ENCODE measurements at places on chromosomes 5 and 9.

DNA sequence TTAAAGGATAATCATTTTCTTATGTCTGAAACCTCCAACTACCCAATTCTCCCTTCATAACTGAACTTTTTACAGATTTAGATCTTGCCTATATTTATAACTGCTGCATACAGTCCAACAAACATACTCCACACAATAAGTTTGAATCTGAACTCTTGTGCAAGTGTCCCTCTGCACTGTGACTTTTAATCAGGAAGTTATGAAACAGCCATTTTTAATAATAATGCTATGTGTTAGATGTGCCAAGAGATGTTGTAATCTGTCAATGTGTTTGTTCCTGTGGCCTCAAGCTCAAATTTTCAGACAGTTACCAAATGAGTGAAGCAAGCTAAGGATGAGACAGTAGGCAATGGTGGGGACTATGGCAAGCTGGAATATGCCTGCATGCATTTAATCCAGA lies 57.6 kb upstream of the MTAP start:
- no peak for DNase-seq

GRCh38 chr5:108212775-108213346 lies 169.0 kb downstream of the FBXL17 start:
- no peak for DNase-seq

DNA sequence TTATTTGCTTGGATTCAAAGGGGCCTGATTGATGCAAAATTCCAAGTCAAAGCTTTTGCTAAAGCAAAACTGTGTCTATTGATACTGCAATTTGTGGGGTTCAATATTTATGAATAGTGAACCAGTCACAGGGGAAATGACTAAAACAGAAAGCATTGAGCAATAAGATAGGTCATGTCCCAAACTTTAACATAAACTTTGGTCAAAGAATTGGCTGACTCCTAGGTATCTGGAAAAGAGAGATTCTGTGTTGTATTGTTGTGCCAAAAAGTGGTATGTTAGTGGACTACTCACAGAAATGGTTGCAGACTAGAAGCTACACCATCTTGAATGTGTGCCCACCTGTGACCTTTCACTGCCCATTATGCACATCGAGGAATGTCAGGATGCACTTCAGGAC lies 585.5 kb upstream of the RGMB start:
- no peak for DNase-seq

GRCh38 chr5:57724836-57725235 lies 242.2 kb upstream of the ACTBL2 start:
- no peak for DNase-seq

DNA sequence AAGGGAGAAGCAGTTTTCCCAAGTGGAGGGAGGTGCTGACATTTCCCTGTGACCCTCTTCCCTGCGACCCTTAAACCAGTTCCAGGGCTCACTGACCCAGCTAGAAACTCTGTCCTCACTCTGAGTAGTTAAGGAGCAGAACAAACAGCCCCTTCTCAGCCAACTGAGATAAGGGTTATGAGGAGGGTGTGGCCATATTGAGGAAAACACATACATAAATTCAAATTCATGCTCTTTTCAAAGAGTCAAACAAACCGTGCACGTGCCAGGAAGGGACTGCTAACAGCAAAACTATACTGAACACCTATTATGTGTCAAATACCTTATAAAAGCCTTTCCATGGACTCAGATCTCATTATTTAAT lies 4.9 kb upstream of the AKNA start:
- DNase-seq: no peak

DNA sequence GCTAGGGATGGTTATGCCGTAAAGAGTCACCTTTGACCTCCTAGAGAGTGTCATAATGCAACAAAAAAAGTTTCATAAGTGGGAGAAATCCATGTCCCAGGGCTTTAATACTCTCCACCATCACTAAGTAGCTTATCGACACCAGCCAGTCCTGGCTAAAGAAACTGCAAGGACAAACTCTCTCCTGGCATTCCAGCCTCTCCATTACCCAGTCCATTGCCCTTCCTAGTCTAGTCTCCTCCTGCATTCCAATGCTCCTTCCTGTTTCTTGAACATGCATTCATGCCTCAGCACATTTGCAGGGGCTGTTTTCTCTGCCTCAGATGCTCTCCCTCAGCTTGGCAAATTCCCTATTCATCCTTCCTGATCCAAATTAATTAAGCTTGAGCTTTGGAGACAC lies 364.1 kb downstream of the BRINP1 start:
- DNase-seq: no peak

DNA sequence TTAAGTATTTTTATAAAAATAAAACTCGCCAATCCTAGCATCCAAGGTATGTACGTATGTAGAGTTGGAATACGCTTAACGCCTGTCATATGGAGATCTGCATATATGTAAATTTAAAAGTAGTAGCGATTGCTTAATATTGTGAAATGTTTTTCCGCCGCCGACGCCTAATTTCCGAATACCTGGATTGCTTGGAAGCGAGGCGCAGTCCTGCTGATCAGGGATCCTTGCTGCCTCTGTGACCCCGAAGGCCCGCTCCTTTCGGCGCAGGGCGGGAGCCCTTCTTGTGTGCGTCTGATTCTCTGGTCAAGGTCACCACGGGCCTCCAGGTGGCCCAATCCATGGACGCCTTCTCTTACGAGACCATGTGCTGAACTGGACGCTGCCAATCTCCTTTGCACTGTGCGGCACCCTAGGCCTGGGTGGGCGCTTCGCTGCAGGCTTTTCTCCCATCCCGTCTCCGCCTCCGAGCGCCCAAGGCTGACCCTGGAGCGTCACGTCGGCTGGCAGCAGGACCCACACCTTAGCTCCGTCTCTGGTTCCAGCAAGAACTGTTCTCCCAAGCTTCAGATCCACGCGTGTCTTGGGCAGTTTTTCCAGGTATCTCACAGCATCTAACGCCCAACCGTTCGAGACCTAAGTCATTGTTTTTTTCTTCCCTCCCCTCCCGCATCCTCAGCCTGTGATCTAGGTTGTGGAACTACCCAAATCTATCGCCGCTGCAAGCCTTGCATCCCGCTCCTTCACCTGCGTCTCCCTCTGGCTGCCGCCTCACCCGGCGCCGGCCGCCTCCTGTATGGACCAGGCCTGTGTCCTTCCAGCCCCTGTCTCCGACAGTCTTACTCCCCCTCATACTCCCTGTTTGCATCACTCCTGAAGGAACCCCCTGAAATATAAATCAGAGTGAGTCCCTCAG lies 3.6 kb upstream of the TRIM41 start:
- DNase-seq: no peak

- DNase-seq: no peak
Measured at GRCh38 chr9:107046692-107047091, 183.7 kb downstream of the ZNF462 start.

- DNase-seq: no peak
Measured at GRCh38 chr9:134375011-134375390, 48.7 kb downstream of the RXRA start.

DNA sequence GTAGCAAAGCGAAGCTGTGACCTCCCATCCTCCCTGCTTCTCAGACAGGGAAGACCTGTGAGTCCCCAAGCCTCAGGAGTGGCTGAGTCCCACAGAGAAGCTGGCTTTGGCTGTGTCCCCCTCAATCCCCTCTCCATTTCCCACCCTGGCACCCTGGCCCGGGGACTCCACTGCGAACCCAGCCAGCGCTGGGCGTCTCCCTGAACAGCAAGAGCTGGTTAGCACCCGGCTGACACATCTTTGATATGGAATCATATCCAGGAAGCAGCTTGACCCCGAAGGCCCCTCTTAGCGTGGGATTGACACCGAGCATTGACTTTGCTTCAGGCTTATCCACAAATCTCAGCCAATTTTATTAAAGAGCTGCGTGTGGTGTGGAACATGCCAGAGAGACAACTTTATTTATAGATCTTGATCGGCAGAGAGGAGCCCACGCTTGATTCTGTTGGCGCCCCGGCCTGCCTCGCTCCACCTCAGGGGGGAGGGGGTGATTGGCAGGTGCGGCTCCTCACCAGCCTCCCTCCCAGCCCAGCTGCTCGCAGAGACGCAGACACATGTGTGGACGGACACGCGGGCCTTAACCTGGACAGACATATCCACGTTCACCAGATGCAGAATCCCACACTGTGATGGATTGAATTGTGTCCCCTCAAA lies 120.7 kb upstream of the MVB12B start:
- DNase-seq: no peak

GRCh38 chr9:105354448-105354847 lies 93.4 kb upstream of the FSD1L start:
- DNase-seq: no peak

GRCh38 chr9:115733318-115734110 lies 420.1 kb upstream of the PAPPA start:
- DNase-seq: no peak

GRCh38 chr5:161311146-161311708 lies 235.3 kb downstream of the GABRB2 start:
- DNase-seq: no peak

DNA sequence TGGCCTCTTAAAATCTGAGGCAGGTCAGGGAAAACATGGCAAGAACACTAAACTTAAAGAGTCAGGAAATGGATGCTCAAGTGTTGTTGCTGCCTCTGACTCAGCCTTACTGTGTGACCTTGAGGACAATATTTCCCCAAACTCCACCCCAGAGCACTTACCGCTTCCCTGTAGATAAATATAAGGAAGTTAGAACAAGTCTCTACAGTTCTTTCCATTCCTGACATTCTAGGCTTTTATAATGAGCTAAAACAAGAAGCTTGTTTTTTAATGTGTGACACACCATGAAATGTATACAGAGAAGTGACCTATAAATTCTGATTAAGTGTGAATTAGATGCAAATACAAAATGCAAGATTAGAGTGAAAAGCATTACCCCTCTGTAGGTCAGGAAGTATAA lies 129.3 kb downstream of the GRIA1 start:
- DNase-seq: no peak

DNA sequence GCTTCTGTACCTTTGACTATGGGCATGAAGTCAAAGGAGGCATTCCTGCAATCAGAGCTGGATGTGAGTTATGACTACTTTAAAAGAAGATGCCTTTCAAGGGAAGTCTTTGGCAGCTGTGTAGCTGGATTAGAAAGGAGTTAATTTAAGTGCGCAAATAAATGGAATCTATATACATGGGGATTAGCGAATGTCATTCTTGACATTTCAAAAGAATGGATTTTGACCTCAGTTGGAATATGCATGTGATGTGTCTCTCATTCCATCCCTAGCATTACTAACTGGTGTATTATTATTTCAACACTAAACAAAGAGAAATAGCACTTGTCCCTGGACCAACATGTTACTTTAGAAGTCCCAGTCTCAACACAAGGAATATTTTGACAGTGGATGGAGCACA lies 359.6 kb upstream of the SLC24A2 start:
- DNase-seq: no peak

DNA sequence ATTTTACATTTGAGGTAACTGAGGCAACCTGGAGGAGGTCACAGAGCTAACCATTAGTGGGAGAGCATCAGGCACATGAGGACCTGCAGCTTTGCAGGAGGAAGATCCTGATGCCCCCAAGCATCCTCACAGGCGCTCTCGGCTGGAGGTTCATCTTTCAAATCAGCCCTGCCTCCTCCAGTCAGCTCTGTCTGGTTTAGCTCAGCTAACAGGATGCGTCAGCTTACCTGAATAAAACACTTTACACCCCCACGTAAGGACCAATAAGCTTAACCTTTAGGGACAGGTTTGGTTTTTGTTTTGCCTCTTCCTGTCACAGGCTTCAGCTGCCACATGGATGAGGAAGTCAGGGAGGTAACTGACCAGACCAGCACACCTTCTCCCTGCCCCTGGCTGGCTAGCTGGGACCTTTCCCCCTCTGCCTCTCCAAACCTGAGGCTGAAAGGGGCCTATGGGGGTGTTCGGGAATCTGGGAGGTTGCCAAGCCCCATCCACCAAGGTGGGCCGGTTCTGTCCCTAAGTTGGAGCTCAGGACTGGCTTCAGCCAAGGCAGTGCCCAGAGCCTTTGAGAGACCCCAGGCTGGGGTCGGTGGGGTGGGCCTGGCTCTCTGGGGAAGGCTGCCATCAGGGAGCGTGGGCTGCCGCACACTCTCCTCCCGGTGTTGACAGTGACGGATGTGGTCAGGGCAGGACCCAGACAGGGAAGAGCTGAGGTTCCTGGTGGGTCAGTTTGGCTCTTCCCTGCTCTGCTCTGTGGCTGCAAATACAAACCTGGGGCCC lies 20.0 kb upstream of the FCN1 start:
- no peak for DNase-seq

DNA sequence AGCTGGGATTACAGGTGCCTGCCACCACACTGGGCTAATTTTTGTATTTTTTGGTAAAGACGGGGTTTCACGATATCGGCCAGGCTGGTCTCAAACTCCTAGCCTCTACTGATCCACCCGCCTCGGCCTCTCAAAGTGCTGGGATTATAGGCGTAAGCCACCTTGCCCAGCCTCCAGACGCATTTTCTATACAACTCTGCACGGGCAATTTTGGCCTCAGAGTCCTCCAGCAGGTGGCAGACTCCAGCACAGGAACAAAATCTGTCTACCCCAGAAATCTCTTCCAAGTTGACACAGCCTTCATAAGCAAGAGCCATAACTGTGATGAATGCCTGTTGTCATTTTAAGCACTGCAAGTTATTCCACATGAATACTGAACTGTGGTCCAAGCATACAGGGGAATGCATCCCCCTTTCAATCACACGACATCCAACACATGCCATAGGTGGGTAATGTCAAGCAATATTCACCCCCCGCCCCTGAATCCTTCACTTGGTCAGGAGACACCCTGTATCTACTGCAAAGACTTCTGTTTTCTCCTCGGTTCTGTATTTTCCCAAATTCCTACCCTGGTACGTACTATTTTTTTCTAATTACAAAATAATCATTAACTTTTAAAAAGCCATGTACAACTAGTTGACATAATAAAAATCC lies 50.8 kb downstream of the ALDH7A1 start:
- DNase-seq: no peak

GRCh38 chr9:125989524-125990180 lies 242.5 kb downstream of the PBX3 start:
- no peak for DNase-seq

DNA sequence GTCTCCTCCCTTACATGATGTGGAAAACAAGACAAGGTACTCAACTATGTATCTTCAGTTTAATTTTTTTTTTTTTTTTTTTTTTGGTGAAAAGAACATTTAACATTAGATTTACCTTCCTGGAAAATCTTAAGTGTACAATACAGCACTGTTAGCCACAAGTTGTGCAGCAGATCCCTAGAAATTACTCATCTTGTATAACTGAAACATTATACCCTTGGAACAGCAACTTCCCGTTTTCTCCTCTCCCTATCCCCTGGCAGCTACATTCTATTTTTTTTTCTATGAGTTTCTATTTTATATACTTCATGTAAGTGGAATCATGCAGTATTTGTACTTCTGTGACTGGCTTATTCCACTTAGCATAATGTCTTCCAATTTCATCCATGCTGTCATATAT lies 421.9 kb upstream of the FTMT start:
- no peak for DNase-seq

GRCh38 chr9:83132768-83133167 lies 69.8 kb upstream of the RASEF start:
- no peak for DNase-seq

- no peak for DNase-seq
Measured at GRCh38 chr5:96579711-96580110, 82.5 kb upstream of the CAST start.

GRCh38 chr9:81620002-81620390 lies 69.4 kb downstream of the TLE1 start:
- no peak for DNase-seq

Data from stimulated activated CD8-positive, alpha-beta memory T cell treated with anti-CD3 and anti-CD28 coated beads, Interleukin-12 subunit alpha, Interleukin-12 subunit beta, amount 100 ng/mL, for 1 hour (primary cell).